T1000 (cell line): ENCODE measurements at places on chromosomes 4 and X.
A peak's percentile ranks its signal among the peaks of the same experiment; 100 is the strongest.

GRCh38 chrX:39497702-39498265 lies 600.0 kb downstream of the BCOR start:
- DNase-seq, result no peak

DNA sequence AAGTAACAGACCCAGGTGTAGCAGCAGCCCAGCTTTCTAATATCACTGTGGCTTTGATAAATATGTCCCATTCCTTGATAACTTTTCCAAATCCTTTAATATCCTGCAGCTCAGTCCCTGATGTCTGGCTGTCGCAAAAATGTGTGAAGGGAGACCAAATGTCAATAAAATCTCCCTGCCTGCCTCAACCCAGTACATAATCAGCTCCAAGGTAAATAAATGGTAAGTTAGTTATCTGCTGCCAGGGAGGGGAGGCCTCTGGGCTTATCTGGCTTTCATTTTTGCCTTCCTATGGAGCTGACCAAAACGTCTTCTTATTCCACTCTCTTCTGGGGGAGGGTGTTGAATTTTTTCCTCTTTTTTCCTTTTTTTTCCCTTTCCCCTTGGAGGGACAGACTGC lies 630.6 kb downstream of the MID1IP1 start:
- DNase-seq, result no peak

GRCh38 chrX:152960115-152960514 lies 33.8 kb downstream of the PNMA5 start:
- no peak for DNase-seq

- DNase-seq, result no peak
Measured at GRCh38 chr4:148214529-148215166, 227.6 kb downstream of the NR3C2 start.

DNA sequence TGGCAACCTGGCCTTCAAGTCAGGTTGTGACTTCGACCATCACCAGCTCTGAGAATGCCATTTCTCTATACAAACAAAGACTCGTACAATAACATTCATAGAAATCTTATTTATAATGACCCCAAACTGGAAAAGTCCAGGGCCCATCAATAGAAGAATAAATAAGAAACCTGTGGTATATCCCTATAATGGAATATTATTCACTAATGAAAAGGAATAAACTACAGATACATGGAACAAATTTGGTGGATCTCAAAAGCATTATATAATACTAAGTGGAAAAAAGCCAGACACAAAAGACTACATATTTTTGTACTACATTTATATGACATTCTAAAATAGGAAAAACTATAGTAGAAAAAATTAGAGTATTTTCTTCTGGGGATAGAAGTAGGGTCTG lies 109.4 kb upstream of the INPP4B start:
- DNase-seq, result no peak

DNA sequence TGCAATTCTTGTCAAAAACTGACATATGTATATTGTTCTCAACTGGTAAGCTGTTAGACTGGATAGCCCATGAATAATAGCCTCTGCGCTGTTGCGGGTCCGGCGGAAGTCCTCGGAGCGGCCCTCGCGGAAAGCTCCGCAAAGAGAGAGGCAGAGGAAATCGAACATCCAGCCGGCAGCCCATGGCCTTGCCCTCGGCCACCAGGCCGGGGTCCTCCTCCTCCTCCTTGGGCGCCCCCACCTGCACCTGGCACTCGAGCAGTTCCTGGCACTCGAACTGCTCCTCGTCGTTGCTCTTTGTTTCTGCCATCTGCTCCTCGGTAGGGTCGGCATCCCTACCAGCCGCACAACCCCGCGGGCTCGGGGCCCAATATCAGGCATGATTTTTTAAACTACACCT lies 1176.3 kb downstream of the PCDH18 start:
- no peak for DNase-seq

GRCh38 chrX:70240751-70241150 lies 6.3 kb downstream of the AWAT1 start:
- DNase-seq, result no peak

GRCh38 chr4:147578051-147578476 lies 39.1 kb upstream of the TMEM184C start:
- peak; percentile 86 for DNase-seq

DNA sequence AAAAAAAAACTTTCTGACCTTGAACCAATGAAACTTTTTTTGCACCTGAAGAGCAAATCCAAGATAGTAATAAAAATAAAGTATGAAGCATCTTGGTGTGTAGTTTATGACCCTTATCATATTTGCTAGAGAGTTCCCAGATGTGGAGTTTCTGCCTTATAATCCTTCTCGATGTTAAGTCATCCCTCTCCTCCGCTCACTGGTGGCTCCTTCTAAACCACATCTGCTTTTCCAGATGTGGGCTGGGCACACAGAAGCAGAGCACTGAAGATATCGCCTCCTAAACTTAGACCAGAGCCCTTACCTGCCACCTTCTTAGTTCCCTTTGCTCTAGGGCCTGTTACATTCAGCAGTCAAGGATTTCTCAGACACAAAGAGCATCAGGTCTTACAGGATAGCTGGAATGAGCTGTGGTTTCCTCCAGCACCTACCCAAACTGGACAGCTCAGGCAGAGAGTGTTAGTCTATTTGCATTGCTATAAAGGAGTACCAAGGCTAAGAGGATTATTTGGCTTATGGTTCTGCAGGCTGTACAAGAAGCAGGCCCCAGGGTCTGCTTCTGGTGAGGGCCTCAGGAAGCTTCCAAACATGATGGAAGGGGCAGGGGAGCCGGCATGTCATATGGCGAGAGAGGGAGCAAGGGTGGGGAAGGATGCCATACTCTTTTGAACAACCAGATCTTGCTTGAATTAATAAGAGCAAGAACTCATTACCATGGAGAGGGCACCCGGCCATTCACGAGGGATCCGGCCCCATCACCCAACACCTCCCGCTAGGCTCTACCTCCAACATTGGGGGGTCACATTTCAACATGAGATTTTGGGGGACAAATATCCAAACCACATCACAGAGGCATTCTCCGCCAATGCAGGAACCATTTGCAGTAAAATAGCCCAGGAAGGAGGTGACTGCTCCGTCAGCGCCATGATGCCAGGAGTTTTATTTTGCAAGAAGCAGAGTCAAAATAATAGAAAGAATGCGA lies 75.6 kb upstream of the HELT start:
- no peak for DNase-seq

DNA sequence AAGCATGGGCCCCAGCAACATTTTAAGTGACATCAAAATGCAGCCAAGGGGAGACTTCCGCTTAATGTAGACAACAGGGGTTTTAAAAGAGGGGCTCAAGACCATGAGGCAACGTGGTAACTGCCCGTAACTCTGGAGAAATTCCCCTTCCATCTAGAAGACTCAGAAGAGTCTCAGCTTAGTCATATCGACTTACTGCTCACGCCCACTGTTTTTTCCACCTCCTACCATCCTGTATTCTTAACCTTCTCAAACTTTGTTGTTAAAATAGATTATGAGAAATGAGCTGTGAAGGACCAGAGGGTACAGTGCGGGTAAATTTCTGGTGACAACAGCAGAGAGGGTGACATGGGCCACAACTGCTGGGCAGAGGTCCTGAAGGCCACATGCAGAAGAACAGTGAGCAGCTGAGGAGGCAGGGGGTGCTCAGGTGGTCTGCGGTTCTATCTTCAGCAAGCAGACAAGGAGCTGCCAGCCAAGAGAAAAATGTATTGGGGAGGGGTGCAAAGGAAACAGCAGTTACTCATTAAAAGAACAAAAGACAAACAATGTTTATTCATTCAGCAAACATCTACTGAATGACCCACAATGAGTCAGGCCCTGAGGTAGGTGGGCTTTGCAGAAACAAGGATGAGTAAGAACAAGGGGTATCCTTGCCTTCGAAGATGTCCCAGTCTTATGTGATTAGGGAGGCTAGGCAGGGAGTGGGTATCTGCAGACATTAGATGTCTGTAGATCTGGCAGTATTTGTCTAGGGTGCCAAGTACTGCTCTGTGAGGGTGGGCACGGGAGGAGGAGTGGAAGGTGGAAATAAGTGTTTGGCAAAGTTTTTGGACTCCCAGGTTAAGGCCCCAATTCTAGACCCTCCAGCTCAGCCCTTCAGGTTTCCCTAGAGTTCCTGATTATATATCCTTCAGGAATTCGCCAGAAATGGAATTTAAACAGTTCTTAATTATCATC lies 175.3 kb downstream of the TSPAN5 start:
- no peak for DNase-seq

DNA sequence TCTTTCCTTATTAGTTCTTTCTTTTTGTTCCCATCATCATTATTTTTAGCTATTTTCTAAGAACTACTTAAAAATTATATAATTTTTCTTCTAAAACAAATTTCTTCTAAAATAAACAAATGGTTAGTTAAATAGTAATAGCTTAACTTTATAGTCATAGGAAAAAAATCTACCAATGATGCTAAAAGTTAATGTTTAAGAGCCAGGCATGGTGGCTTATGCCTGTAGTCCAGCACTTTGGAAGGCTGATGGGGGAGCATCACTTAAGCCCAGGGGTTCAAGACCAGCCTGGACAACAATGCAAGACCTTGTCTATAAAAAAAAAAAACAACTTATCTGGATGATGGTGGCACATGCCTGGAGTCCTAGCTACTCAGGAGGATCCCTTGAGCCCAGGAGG lies 127.1 kb upstream of the ANXA3 start:
- DNase-seq, result no peak

DNA sequence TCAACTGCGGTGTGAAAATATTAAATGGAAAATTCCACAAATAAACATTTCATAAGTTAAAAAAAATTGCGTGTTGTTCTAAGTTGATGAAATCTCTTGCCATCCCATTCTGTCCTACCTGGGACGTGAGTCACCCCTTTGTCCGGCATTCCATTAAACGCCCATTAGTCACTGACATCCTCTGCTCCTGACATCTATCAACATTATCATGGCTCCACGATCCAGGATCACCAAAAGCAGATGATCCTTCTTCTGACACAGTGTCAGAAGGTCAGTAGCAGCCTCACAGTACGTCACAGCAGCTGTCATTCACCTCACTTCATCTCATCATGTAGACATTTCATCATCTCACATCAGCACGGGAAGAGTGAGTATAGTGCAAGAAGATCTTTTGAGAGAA lies 125.7 kb downstream of the ZNF827 start:
- no peak for DNase-seq

DNA sequence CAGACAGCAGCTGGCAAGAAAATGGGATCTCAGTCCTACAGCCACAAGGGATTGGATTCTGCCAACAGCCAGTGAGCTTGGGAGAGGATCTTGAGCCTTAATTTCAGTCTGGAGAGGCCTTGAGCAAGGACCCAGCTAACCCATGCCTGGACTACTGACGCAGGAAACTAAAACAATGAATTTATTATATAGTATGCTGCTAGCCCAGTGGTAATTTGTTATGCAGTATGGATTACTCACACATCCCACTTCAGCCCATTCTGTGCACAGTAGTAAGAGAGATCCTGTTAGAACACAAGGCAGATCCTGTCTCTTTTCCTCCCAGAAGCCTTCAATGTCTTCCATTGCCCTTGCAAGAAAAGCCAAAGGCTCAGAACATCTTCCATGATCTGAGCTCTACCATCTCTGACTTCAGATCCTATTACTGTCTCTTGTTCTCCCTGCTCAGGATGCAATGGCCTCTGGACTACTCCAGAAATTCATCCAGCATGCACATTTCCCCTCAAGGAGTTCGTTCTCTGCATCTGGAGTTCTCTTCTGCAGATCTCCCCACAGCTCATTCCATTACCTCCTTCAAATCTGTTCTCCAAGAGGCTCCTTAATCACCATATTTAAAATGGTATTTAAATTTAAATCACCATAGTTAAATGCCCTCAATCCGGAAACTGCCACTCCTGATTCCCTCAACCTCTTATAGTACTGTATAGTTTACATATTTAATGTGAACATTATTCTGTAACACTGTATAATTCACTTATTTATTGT lies 27.6 kb downstream of the SMIM20 start:
- no peak for DNase-seq

GRCh38 chr4:15197005-15197404 lies 194.7 kb downstream of the CPEB2 start:
- no peak for DNase-seq

- DNase-seq, result no peak
Measured at GRCh38 chr4:152029631-152030030, 268.8 kb upstream of the GATB start.

- no peak for DNase-seq
Measured at GRCh38 chr4:138677212-138677611, 338.4 kb upstream of the NOCT start.
